ENCODE measurements at places on chromosomes 16 and 17. TPM values are rescaled to one million over a fixed set of nuclear protein-coding genes. Genes with fewer than 3 reads are reported as not detected.

Gene PLLP
- 16.9 TPM for total RNA-seq

Gene KRTAP16-1
- total RNA-seq = 0.05 TPM

Gene CES2
- total RNA-seq = 21.2 TPM

Gene CTRB1
- not detected for total RNA-seq

Gene CNTNAP4
- not detected for total RNA-seq

Gene CYGB
- 1.6 TPM for total RNA-seq
